ENCODE measurements at places on chromosomes 3 and 15.

DNA sequence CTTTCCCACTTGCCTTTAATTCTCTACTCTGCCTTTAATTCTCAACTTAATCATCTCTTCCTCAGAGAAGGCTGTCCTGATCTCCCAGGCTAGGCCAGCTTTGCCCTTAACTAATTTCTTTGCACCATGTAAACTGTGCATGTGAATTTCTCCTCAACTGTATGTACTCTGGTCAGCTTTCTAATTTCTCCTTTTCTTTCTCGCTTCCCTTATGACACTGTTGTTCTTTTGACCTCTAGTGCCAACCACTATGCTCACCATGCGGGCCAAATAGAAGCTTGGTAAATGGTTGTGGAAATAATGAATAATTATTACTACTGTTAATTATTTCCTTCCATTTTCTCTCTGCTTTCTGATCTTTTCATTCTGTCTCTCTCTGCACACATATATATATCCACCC, 269.0 kb upstream of the CRBN start:
- no peak for DNase-seq

DNA sequence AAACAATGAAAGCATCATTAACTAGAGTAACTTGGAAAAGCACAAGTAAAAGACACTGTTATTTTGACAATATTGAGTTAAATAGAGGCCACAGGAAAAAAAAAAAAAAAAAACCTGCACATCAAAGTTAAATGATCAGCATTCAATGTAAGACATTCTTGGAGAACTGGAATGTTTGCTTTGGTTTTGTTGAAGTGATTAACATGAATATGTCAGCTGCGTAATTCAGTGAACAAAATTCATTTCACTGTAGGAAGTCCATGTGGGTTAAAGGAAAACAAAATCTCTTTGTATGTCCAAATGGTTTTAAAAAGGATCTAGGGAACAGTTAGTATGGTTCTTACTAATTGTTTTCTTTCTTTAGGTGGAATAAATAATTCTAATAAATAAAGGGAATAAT, 252.8 kb upstream of the CNTN6 start:
- DNase-seq: no peak

GRCh38 chr3:81967393-81967792, 205.9 kb upstream of the GBE1 start:
- no peak for DNase-seq

GRCh38 chr3:52915294-52915693, 17.9 kb upstream of the STIMATE start:
- no peak for DNase-seq

DNA sequence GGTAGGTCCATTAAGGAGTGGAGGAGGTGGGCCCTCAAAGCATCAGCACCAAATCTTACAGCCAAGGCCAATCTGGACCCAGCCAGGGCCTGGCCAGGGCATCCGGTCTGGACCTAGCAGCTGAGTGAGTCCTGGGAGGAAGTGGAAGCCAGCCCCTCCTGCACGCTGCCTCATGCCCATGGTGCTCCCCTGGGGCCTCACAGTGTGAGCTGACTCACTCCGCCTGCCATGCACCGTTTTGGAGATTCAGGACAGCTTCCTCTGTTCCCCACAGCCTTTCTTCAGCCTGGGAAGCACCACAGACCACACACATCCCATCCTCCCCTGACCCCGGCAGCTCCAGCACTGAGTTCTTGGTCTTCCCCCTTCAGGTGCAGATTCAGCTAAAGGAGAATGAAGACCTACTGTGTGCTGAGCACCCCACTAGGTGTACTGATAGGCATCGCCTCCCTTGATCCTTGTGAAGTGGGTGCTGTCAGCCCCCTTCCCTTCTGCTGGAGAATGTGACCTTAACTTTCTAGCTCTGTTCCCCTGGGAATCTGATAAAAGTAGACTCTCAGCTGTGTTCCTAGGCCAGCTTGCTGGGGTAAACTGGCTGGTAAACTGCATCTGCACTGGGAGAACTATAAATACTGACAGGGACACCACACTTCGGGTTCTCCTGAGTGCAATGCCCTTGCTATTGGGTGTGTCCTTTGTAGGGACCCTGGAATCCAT, 36.8 kb upstream of the SEC13 start:
- DNase-seq: peak; percentile 77

- DNase-seq: no peak
These were observed 531.3 kb downstream of the GRM7 start for GRCh38 chr3:7392206-7392605.

DNA sequence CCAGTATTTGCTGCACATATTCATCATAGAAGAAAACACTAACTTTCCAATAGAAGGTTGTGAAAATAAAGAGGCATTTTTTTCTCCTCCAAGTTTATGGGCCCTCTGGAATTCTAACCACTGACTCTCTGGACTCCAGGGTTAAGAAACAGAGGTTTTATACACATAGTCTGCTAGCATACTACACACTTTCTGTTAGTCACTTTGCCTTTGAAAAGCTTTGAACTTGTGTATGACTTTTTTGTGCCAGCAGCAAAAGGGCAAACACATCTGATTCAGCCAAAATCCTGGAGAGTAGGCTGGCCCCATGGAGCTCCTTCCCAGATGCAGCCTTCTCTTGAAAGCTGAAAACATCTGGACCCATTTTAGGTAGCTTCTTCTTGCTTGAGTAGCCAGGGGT, 6.2 kb downstream of the ZIC4 start:
- DNase-seq: no peak

DNA sequence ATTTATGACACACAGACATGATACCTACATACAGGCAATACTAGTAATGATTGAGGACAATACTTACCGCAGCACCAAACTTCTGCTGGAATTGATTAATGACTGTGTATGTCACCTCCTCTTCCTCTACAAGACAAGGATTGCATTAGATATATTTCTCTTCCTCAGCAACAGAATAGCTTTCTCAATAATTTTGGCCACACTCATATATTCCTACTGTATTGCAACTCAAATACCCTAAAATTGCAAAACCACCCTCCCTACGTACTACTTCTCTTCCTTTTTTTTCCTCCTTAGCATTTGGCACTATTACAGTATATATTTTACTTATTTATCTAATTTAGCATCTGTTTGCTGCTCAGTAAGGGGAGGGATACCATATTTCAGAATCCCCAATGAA, 14.8 kb downstream of the EXD1 start:
- no peak for DNase-seq

- DNase-seq: no peak
These were observed 1029.2 kb downstream of the OTOL1 start for GRCh38 chr3:162525771-162526170.

DNA sequence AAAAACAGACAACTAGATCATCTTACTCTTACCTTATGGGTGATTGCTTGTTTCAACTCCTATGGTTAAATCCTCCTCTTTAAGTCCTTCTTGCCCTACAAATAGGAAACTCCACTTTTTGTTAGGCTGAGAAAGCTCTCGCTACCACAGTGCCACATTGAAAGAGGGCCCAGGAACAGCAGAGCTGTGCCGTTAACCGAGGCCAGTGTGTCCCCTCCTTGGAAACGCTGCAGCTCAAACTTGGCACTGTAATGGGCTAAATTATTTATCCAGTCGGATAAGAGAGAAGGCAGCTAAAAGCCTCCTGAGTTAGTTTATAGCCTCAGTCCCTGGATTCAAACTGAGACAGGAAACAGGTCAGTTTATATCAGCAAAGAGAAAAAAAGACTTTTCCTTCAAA, 46.1 kb downstream of the KBTBD12 start:
- DNase-seq: no peak

DNA sequence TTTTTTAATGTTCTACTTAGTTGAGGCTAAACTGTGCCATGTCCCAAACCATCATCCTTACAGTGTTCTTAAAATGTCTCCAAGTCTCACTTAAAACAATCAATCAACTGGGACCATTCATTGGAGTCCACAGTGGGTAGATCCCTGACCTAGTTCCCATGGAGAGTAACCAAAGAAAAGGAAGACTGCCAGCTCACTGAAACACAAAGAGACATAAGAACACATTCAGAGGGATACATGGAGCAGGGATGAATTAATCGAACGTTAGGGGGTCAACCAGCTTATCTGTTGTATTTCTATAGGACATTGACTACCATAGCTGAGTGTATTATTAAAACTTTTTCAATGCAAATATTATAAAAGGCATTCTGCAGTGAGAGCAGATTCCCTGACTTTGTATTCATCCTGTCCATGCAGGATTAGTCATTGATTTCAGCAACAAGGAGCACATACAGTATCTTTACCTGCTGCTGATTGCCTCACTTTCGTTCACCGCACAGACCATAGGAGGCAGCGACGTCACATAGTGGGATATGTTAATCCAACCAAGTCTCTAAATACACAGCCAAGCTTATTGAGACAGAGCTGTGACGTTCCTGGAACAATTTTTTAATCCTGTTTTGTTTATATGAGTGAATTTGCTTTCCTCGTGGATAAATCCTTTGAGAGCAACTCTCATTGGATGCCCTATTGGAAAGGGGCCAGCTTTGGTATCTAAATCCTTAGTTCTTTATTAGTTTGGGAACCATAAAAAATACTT, 364.9 kb upstream of the RBMS3 start:
- peak; percentile 46 for DNase-seq

GRCh38 chr15:40926659-40927494, 2.3 kb upstream of the DLL4 start:
- no peak for DNase-seq

GRCh38 chr3:106534206-106534605, 665.4 kb upstream of the CBLB start:
- DNase-seq: peak; percentile 25

DNA sequence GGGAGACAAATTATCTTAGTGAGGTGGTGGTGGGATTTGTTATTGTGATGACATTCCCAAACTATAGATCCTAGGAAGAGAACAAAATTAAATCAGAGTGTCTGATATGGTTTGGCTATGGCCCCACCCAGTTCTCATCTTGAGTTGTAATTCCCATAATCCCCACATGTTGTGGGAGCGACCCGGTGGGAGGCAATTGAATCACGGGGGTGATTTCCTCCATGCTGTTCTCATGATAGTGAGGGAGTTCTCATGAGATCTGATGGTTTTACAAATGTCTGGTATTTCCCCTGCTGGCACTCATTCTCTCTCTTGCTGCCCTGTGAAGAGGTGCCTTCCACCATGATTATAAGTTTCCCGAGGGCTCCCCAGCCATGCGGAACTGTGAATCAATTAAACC, 62.0 kb downstream of the RPL22L1 start:
- DNase-seq: no peak

DNA sequence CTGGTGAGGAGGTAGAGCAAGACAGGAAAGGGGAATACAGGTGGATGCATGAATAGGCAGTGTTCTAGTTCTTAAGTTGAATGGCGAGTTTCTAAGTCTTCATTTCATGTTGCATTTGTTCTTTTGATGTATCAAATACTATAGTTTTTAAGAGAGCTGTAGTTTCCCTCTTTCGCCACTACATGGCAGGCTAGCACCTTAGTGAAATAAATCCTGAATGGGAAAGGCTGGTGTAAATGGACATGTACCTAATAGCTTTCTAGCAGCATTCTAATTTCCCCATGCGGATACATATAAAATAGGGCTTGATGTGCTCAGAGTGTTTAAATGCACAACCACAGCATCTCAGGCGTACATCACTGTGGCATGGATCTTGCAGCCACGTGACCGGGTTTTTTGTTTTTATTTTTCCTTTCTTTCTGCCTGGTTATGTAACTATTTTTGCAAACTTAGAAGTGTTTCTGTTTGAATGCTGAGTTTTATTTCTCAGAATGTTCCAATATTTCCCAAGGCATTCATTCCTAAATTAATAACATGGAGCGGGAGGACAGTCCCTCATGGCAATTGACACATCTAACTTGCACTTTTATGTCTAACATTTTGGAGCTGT, 23.5 kb upstream of the CLN6 start:
- DNase-seq: peak; percentile 70

DNA sequence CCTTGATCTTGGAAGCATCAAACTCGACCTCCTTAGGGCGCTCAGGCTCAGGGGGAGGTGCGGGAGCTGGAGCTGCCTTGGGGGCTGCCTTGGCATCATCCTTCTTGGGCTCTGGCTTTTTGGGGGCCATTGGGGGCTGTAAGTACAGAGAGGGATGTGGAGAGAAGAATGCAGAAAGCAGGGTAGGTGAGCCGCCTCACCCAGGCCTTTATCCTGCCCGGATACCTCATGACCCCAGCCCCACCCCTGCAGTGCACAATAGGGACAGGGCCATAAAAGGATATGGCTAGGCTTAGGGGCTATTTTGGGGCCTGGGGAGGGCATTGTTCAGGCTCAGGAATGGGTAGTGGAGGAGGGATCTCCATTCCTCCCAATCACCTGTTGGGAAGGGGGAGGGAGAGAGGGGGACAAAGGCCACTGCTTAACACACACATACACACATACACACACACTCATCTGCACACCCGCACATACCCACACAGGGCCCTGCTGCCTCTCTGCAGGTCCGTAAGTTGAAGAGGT, at the start of gene MYL3:
TSS of gene MYL3 (minus strand) at position 184 of the 522 bp plus-strand sequence. CDS start at position 130, 54 bp downstream.
- DNase-seq: no peak

- DNase-seq: no peak
These were observed 10.2 kb upstream of the FAM131A start for GRCh38 chr3:184327171-184327570.

- peak; percentile 98 for DNase-seq
These were observed 281.0 kb upstream of the TBL1XR1 start for GRCh38 chr3:177478170-177478867.

- DNase-seq: peak; percentile 98
These were observed 23.1 kb downstream of the ANXA2 start for GRCh38 chr15:60374628-60375081.

GRCh38 chr3:99502871-99503270, 135.5 kb upstream of the COL8A1 start:
- DNase-seq: no peak

GRCh38 chr15:99662903-99663302, 70.3 kb downstream of the LYSMD4 start:
- DNase-seq: no peak

DNA sequence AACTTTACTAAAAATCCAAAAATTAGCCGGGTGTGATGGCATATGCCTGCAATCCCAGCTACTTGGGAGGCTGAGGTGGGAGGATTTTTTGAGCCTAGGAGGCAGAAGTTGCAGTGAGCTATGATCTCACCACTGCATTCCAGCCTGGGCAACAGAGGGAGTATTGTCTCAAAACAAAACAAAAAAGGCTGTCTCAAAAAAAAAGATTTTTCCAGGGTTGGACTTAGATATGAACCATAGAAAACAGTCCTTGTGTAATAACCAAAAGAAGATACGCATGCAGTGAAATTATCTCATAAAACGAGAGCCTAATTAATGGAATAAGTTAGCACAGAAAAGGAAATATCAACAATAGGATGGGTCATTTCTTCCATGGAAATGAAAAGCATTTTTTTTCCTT, 320.4 kb upstream of the RASGRP1 start:
- peak; percentile 69 for DNase-seq

DNA sequence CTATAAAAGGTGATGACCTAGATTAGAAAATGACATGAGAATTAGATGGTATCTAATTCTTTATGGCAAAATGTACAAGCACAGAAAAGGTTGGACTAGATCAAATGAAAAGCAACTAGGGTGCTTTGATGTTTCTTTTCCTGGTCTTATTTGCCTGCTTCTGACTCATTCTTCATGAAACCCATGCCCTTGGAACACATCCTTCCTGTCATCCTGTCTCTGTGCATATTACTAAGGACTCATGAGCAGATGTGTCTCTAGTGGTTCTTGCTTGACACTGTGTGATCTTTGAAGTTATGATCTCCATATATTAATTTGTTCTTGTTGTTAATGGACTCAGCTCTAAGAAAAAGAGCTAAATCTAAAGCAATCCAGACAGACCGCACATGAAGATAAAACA, 314.0 kb downstream of the ERC2 start:
- no peak for DNase-seq
